ENCODE measurements at places on chromosomes 7 and 10. TPM values are rescaled to one million over a fixed set of nuclear protein-coding genes. Genes with fewer than 3 reads are reported as not detected.

DNA sequence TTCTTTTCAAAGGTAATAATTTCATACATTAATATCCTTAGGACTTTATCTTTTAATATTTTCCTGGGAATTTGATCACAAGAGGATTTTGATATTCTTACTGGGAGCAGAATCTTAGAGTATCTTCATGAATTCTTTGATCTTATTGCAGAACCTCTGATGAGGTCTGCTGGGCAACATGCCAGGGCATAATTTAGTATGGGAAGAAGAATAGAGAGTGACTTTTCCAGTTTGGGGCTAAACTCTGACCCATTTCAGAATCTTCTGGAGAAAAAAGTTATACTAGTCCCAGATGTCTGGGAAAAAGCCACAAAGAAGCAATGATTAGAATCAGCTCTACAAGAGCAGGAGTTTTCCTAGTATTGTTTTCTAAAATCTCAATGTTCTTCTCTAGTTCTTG is 28.0 kb upstream of the RSU1 start:
- DNase-seq, result no peak

GRCh38 chr10:124354411-124355382 is 64.0 kb downstream of the OAT start:
- DNase-seq, result no peak

GRCh38 chr7:138625849-138626230 is 75.3 kb downstream of the SVOPL start:
- DNase-seq, result no peak

DNA sequence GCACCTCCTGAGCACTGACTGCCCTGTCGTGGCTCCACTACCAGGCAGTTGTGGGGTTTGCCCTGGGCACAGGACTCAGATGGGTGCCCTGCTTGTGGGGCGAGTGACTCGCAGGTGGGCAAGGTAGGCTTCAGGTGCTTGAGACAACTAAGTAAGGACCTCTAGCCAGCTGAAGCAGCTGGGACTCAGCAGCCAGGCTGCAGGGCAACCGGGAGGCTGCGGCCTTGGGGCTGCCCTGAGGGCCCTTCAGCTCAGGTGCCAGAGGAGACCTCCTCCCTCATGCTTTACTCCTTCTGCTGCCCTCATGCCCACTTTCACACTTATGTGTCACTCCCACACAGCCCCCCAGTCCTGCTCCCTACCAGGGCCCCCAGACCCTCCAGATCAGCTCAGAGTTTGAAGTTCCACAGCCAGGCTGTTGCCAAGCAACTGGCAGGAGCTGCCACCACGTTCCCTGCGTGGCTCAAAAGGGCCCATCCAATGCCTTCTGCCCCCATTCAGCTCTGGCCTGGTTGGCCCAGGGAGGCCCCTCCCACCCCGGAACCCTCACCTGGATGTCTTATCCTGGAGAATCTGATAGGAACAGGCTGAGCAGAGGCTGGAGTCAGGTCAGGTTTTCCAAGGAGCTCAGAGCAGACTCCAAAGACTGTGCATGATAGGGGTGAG is 10.0 kb downstream of the TLX1 start:
- DNase-seq, result no peak

Gene IKZF1
- total RNA-seq, result not detected

Gene STEAP2
- 6.1 TPM for total RNA-seq

DNA sequence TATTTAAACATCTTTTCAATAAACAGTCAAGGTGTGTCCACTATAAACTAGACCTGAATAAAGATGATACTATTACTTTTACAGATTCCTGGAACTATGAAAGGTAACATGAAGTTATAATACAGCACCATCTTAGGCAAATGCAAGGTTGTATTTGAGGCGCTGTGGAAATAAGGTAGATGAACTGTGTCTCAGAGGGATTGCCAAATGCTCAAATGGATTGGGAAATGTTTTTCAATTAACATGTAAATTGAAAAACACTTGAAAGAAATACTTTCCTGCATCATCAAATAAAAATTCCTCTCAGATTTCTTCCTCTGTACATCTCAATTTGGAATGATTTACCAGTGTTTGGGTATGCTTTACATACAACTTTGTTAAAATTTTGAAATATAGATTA is 139.4 kb downstream of the DKK1 start:
- DNase-seq, result no peak

DNA sequence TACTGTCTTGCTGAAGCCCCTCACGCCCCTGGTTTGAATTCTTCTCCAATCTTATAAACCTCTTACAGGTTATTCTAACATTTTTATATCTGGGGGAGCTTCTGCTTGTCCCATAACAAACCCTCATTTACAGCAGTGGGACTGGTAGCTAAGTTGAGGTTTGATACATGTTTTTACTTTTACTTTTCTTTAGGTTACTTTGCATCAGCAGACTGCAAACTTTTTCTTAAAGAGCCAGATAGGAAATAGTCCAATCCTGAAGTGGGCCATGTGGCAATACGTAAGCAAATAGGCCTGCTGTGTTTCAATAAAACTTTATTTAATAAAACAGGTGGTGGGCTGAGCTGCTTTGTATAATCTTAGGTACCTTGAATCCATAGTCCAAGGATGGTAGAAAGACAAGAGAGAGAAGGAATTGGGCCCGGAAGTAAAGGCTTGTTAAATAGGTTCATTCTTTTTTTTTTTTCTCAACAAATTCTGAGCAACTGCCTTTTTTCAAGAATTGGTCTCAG is 27.3 kb downstream of the RAB18 start:
- no peak for DNase-seq
